ENCODE measurements at places on chromosomes 6 and 20.

DNA sequence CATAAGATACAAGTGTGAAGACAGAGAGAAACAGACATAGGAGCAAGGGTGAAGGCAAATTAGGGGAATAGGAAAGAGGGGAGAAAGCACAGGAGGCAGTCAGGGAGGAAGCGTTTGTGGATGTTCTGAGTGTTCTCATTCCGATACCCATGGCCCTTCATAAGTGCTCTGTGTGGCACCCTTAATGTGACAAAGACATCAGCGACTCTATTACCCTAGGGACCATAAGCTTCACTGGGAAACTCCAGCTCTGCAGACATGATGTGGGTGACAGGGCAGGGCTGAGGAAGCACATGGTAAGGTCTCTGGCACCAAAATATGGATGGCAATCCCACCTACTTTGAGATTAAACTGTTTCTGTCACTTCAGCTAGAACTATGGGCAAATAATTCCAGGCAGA is 33.0 kb downstream of the F13A1 start:
- DNase-seq, result no peak

DNA sequence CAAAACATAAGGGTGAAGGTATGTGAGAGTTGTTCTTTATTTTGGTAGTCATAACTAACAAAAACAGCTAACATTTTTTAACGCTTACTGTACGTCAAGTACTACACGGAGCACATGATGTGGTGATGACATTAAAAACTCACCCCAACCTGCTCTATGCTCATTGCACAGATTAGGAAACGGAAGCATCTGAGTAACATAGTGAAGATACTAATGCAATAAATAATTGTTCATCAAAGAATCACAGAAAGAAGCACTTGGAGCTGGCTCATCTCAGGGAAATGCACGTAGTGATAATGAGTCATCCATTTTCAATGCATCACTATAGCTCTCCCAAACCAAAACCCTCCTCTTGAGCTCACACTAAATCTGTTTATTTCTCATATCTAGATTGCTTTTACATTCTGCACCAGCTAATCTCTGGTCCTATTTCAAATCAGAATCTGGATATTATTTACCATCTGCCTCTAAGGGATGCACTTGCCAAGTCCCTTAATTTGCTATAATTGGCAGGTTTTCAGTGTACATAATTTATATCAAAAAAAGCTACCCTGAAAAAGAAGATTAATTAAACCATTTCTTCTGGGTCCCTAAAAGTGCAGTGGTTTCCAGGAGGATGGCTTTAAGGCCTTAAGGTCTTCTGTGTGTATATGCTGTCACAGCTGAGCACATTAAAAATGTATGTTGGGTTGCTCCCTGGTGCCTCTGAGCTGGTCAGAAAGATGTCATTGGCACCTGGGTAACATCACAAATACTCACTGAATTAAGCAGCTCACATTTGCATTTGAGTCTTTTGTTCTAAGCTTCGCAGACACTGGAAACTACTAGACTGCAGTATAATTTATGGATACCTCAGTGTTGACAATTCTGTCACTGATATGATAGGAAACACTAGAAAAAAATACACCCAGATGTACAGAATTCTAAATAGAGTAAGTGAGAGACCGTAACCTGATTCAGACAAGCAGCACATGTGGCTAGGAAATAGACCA is 677.4 kb upstream of the CITED2 start:
- no peak for DNase-seq

DNA sequence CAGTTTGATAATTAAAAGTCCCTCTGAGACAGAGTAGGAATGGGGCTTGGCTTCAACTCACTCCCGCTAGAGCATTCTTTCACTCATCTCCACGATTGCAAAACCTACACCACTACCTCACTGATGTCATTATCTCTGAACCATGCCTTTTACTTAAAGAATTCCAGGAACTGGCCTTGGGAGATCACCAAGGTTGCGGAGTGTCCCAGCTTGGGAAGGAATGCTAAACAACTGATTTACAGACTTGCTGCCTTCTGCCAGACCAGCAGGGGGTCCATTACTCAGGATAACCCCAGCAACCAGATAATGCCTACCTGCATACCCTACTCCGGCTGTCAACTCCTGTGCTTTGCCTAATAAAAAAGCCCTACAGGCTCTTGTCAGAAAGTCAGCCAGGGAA is 102.2 kb upstream of the RALGAPA2 start:
- DNase-seq, result no peak

GRCh38 chr6:162119341-162119740 is 608.2 kb downstream of the PRKN start:
- DNase-seq, result no peak

DNA sequence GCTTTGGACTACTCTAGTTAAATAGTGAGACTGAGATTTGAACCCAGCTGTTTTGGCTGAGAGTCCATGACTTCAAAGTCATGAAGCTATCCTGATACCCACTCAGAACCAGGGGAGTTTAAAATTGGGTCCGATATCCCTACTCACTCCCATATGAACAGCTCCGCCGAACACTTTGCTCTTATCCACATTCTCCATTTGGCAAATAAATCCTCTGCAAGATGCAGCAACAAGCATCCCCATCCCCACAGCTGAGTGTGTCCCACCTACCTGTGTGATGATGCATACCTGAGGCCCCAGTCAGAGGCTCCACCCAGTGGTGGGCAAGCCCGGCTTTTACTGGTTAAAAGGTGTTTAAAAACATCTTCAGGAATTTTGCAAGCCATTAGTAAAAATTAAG is 108.3 kb upstream of the SLC24A3 start:
- no peak for DNase-seq

DNA sequence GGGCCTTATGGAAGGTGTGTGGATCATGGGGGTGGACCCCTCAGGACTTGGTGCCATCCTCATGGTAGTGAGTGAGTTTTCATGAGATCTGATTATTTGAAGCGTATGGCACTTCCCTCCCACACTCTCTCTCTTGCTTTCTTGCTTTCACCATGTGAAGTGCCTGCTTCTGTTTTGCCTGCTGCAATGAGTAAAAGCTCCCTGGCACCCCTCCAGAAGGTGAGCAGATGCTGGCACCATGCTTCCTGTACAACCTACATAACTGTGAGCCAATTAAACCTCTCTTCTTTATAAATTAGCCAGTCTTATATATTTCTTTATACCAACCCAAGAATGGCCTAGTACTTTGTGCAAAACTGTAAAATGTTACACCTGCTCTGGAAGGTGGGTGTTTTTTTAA is 396.8 kb upstream of the HS3ST5 start:
- no peak for DNase-seq

DNA sequence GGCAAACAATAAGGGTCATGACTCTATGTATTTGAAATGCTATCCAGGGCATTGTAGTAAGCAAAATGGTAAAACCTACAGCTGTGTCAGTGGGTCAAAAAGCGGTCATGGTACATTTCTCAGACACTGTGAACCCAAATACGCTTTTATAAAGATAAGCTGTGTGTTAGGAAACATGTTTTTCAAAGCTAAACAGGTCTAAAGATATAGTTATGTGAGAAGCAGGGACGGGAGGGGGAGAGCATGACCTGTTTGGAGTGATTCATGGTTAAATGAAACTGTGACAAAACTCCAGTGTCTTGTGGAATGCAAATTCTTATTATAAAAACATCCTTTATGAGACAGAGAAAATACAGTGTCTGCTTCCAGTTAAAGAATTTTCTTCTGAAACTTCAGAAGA is 205.4 kb upstream of the BMP2 start:
- no peak for DNase-seq

- DNase-seq, result no peak
Measured at GRCh38 chr20:38789503-38790199, 15.8 kb upstream of the PPP1R16B start.
